ENCODE measurements at places on chromosomes 1 and 21.

DNA sequence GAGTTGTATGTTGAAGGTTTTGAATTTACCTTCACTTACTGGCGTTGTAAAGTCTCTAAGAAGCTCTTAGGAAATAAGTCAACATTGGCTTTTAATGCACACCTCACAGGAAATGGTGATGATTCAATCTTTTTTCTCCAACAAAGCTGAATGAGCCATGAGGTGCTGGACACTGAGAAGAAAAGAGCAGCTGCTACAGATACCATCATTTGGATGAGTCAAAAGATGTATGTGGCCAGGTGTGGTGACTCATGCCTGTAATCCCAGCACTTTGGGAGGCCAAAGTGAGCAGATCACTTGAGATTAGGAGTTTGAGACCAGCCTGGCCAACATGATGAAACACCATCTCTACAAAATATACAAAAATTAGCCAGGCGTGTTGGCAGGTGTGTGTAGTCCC lies 3.3 kb upstream of the IL23R start:
- no peak for DNase-seq

- DNase-seq = no peak
Measured at GRCh38 chr1:163172596-163172995, 30.1 kb downstream of the RGS5 start.

- no peak for DNase-seq
Measured at GRCh38 chr1:70438529-70438928, 27.5 kb downstream of the CTH start.

DNA sequence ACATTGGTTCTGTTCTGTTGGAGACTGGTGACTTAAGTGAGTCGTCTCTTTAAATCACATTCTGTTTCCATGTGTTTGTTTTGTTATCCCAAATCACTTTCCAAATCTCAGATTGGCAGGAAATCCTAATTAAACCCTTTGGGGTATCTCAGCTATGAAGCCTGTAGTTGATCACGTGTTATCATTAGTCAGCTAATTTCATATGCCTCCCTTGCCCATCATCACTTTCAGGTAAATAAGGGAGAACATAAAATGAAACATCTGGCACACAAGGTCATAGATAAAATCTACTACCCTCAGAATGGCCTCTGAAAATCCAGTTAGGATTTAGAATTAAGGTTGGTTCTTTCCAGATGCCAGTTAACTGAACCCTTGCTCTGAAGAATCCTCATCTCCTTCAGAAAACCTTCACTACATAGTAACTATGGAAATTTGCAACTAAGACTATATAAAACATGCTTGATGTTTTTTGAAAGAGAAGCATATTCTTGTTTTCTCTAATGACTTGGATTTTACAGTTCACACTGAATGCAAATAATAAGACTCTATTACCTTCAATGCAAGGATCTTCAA lies 401.5 kb downstream of the DSCAM start:
- DNase-seq = no peak

DNA sequence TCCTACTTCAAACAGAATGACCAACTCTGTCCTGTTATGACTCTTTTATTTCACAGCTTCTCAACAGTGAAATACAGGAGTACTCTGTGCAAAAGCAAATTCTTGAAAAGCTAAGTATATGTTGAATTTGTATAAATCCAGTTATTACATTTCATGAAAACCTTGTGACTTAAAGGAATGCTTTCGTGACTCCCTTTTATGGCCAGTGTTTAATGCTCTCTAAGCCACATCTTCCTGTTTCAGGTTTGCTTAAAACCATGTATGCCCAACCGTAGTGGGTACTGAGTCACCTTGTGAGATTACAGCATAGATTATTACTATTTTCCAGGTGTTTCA lies 40.2 kb upstream of the KIF1B start:
- no peak for DNase-seq

GRCh38 chr1:199724049-199724448 lies 303.5 kb upstream of the NR5A2 start:
- DNase-seq = no peak

GRCh38 chr1:51916587-51917405 lies 38.3 kb upstream of the NRDC start:
- no peak for DNase-seq
